ENCODE measurements at places on chromosomes 3 and 15. TPM values are rescaled to one million over a fixed set of nuclear protein-coding genes. Genes with fewer than 3 reads are reported as not detected.

PARP3 gene
- total RNA-seq = 4.8 TPM

STX19 gene
- total RNA-seq = not detected

CFAP91 gene
- total RNA-seq = 12.9 TPM

FRMD5 gene
- total RNA-seq = 27.9 TPM

CEP19 gene
- 11.8 TPM for total RNA-seq

POTEB gene
- not detected for total RNA-seq

CNTN3 gene
- 22.4 TPM for total RNA-seq

HTD2 gene
- 7.8 TPM for total RNA-seq

PYGO1 gene
- total RNA-seq = 53.1 TPM

TRPM1 gene
- not detected for total RNA-seq

CCRL2 gene
- total RNA-seq = 1.4 TPM

SLC38A3 gene
- 6.5 TPM for total RNA-seq

SYNPR gene
- 105 TPM for total RNA-seq

COL6A6 gene
- total RNA-seq = 1.2 TPM

Data from diencephalon (tissue), 1 donor.